ENCODE measurements at places on chromosomes 12 and 14.

- DNase-seq, result no peak
Observed at GRCh38 chr14:51807356-51807755, 53.1 kb upstream of the GNG2 start.

GRCh38 chr12:98714426-98714825 is 69.3 kb downstream of the APAF1 start:
- DNase-seq, result no peak

DNA sequence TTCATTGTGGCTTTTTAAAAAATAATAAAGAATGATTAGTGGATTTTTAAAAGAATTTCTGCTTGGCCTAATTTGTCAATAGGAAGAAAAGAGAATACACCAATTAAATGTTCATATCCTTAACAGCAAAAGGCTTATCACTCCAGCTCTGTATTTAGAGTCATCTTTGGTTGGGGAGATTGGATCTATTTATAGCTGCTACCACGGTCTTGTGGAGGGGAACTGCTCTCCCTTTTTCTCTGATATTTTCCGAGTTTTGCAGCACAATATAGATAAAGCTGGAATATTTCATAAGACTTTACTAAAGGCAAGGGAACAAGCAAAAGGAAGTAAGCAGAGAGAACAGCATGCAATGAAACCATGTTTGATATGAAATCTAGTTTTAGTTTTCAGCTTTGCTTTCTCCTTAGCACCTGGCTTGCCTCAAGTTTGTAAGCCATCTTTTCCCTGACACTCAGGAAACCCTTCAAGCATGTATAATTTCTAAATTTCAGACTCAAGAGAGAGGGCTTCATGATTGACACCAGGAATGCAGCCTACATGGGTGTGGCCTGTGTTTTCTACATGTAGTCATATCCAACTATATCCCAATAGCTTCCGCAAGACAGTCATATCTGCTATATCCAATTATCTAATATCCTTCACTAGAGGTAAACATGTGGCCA is 35.2 kb downstream of the BRMS1L start:
- DNase-seq, result no peak

GRCh38 chr12:116867523-116867922 is 13.7 kb downstream of the HRK start:
- no peak for DNase-seq

Measured in activated effector memory CD4-positive, alpha-beta T cell treated with Interleukin-2 at 50 U/mL for 16 hours (primary cell).